Right lobe of liver (tissue), 6 donors: ENCODE measurements at places on chromosomes 5 and 9.

DNA sequence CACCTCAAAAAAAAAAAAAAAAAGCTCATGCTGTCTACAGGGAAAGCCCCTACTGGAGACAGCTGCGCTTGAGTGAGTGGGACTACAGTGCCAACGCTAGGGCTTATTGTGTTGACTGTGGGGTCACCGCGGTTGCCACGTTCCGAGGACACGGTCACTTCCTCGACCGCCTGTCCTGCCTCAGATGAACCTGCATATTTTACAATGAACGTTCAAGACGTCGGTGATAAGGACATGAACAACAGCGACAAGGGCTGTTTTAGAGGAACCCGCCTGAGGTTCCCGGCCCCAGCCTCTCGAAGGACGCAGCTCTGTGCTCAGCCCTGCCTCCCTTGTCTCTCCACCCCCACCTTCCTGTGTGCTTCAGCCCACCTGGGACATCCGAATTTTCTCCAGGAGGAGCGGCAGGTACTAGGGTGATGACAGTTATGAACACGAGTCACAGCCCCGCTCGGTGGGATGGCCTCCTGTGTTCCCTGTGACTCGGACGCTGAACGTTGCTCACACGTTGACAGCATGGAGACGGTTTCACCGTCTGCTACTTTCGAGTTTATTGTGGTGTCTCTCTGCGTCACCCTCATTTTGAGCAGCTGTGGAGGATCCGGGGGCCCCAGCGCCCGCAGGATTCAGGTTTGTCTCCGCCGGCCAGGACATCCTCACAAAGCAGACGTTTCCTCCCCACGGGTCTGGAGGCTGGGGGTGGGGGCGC, 11.3 kb upstream of the DIPK1B start:
- no peak for DNase-seq

GRCh38 chr9:693201-694091, 148.1 kb upstream of the DMRT1 start:
- DNase-seq: no peak

DNA sequence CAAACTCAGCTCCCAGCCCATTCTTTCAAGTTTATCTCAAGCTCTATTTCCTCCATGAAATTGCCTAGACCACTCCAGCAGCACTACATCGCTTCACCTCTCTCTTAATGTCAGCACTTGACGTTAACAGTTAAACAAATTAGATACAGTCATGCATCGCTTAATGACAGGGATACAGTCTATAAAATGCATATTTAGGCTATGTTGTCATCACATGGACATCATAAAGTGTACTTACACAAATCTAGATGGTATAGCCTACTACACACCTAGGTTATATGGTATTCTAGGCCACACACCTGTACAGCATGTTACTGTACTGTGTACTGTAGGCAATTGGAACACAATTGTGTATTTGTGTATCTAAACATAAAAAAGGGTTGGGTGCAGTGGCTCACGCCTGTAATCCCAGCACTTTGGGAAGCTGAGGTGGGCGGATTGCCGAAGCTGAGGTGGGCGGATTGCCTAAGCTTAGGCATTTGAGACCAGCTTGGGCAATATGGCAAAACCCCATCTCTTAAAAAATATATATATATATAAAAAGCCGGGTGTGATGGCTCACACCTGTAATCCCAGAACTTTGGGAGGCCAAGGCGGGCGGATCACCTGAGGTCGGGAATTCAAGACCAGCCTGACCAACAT, 13.4 kb upstream of the PCSK5 start:
- DNase-seq: no peak

- no peak for DNase-seq
Observed at GRCh38 chr5:172373680-172374079, 80.6 kb downstream of the SH3PXD2B start.

- DNase-seq: no peak
Observed at GRCh38 chr5:151151793-151152192, 5.8 kb downstream of the ANXA6 start.

GRCh38 chr9:99491408-99492158, 269.5 kb downstream of the SEC61B start:
- no peak for DNase-seq
